DMS79 treated with DMSO at 0.1 percent for 48 hours (cell line): ENCODE measurements at places on chromosomes 5 and 9.
A peak's percentile ranks its signal among the peaks of the same experiment; 100 is the strongest.

- DNase-seq = no peak
Observed at GRCh38 chr5:123585871-123586270, 73.9 kb downstream of the CSNK1G3 start.

GRCh38 chr9:107284636-107285035 is 1.6 kb downstream of the RAD23B start:
- DNase-seq = no peak

DNA sequence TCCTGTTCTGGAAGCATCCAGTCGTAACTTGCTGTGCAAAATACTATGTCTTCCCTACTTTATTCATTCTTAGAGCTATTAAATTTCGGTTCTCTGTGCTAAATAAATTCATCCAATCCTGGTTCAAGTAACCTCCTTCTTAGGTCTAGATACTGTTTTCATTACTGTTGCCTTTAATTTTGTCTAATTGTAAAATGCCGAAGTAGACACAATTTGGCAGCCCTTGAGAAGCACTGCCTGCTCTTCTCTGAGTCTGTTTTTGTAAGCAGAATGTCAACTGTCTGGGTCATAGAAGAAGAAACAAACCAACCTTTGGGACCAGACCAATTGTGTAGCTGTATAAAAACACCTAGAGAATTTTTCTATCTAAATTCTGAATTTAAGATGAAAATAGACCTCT is 249.3 kb downstream of the PJA2 start:
- DNase-seq = no peak

GRCh38 chr9:95857896-95858295 is 17.6 kb upstream of the ERCC6L2 start:
- no peak for DNase-seq

DNA sequence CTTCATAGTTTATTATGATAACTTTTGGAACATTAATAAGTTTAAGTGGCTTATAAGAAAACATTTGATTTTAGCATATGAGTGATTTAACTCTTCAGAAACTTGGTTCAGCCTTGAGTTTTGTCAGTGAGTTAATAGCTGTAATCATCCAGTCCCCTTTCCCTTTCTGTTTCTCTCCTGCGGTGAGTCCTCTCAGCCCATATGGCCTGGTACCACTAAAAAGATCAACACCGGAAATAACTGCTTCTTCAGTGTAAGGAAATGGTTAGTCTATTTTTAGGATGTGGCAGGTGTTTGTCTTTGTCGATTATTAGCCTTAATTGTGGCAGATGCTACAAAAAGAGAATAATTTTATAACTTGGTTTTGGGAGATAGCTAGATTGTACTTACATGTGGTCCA is 120.2 kb upstream of the GRHPR start:
- no peak for DNase-seq

DNA sequence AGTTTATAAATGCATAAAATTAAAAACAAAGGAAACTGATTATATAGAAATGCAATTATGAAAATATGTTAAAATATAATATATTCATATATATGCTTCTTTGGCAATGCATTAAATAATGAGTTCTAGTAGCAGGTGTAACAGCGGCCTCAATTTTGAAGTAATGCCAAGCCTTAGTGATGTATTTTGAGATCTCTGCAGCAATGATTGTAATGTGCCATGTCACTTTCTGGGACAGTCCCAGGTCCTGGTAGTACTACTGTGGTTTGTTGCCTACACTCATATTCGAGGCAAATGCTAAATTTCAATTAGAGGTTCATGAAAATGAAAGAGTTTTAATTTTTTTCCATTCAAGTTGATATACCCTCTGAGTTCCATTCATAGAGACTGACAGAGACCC is 75.8 kb upstream of the ORM1 start:
- no peak for DNase-seq

- DNase-seq = no peak
Observed at GRCh38 chr9:131545003-131545785, at the start of gene PRRT1B. Gene PRRT1B, plus strand, starts transcription at chr9:131545523. Its CDS starts 93 bp downstream, at chr9:131545616.

- peak; percentile 76 for DNase-seq
Observed at GRCh38 chr9:109483744-109484429, 14.2 kb downstream of the PTPN3 start.

DNA sequence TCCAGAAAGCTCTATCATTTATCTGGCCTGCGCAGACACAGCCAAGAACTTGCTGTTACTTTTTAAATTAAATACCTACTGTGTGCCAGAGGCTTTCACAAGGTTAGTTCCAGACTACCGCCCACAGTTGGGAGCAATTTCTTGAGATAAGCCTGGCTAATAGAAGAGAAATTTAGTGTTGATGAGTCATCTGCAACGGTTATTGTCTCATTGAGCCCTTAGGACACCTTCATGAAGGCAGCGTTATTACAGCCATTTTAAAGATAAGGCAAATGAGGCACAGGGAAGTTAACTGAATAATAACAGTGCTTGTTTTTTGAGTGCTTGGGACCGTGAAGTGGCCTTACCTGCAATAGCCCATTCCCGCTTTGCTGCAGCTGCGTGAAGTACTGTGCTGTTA is 292.9 kb upstream of the MSX2 start:
- no peak for DNase-seq

DNA sequence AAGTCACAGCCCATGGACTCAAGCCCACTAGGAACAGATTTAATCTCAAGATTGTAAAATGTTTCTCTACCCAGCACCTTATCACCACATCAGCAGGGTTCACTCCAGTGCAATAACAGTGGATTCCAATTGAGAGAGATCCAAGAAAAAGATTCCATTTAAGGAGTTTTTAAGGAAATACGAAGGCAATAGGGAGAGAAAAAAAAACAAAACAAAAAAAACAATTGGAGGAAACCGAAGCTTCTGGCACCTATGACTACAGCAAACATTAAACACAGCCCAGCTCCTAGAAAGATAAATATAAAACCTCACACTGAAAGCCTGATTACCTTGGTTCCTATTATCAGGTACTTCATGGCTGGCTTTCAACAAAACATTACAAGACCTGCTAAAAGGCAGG is 192.7 kb downstream of the DAB2IP start:
- DNase-seq = no peak

- no peak for DNase-seq
Observed at GRCh38 chr5:106019261-106019660, 1651.5 kb downstream of the EFNA5 start.

DNA sequence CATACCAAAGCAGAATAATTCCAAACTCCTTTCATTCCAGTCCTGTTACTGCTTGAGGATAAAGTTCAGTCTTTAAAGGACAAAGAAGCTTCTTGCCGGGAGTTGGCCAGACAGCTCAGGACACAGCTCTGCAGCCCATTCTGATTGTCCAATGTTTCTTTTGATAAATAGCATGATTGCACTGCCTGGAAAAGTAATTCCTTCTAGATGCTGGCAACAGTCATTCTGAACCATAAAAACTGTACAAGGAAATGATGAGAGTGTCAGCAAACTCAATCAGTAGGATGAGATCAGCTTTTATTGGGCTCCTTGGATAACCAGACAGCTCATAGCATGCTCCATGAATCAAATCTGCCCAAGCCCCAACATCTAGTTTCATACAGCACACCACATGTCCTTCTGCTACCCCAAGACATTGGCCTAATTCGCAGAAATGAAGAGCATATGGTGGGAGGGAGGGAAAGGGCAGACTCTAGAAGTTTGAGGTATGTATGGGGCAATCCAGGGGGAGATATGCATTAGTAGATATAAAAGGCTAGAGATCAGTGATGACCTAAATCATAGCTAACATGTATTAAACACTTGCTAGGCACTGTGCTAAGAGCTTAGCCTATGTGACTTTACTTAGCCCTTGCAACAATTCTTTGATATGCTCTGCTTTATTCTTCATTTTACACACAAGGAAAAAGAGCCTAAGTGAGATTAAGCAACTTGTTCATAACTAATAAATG is 219.9 kb upstream of the NREP start:
- no peak for DNase-seq

DNA sequence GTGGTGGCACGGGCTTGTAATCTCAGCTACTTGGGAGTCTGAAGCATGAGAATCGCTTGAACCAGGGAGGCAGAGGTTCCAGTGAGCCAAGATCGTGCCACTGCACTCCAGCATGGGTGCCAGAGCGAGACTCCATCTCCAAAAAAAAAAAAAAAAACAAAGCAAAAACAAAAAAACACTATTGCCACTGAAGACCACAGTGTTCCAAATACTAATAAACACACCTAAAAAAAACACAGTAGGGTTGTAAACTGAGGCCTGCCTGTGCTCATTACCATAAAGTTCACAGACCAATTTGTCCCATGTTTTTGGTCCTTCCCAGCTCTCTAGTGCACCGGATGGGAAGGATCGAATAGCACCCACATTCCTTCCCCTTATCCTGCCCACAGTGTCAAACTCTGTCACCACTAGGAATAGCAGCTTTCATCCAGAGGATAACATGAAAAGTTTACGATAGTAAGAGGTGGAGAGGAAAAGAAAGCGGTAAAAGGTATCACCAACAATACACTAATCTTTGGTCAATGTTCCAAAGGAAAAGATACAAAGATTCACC is 49.2 kb downstream of the MYO10 start:
- DNase-seq = no peak

- DNase-seq = no peak
Observed at GRCh38 chr9:93065135-93065720, 6.7 kb downstream of the SUSD3 start.

GRCh38 chr9:77194423-77194822 is 17.1 kb downstream of the VPS13A start:
- DNase-seq = no peak

DNA sequence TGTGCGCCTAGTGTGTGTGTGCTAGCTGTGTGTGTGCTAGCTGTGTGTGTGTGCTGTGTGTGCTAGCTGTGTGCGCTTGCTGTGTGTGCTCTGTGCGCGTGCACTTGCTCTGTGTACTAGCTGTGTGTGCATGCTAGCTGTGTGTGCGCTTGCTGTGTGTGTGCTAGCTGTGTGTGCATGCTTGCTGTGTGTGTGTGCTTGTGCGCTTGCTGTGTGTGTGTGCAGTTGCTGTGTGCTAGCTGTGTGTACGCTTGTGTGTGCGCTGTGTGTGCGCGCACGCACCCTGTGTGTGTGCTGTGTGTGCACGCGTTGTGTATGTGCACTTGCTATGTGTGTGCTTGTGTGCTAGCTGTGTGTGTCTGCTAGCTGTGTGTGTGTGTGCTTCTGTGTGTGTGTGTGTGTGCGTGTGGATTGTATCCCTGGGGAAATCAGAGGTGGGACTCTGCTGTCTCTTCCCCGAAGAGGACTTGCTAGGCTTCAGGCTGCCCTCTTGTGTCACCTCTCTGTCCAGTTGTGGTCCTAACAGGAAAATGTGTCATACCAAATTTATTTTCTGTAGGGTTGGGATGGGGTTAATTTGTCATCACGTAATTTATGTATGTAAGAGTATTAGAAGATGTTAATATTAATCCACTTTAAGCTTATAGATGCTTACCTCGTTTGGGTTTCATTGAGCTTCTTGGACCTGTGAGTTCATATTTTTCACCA is 38.9 kb downstream of the TPPP start:
- DNase-seq = no peak

GRCh38 chr9:18447131-18447530 is 26.8 kb upstream of the ADAMTSL1 start:
- no peak for DNase-seq

GRCh38 chr5:130975299-130975698 is 189.8 kb downstream of the HINT1 start:
- no peak for DNase-seq

DNA sequence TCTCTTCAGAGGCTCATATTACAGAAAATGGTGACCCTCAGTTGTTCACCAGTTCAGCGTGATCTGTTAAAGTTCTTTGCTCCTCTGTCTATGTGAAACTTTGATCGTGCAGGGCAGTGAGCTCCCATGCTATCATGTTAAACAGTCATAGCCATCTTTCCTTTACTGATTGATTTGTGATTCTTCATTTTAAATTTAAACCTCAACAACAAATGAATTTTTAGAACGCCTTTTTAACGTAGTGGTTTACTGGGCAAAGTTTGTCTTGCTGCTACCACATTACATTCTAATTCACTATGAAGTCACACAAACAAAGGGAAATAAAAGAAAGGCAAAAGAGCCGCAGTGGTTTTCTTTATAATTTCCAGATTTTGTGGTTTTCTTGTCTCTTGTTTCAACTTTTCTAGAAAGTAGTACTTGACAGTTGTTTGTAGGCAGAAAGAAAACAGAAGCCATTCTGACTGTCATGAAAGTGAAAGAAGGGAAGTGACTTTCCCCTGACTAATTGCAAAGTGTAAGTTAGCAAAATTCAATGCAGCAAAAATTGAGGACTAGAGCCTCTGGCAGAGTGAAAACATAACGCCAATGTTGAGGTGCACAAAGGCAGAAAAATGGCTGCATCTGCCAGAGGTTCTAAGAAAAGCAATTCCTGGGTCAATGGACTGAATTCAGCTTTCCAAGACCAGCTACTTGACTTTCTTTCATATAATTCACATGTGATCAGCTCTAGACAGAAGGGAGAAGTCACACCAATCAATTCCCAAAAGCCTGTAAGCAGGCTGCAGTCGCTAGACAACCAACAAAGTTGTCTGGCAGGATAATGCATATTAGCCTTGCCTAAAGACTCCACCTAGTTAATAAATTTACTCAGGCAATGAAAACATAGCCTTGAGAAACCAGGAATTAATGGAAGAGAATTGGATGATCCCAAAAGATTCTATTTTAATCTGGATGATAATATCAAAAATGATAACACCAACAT is 7.1 kb upstream of the IFNA6 start:
- no peak for DNase-seq

GRCh38 chr5:180464603-180464970 is 29.6 kb upstream of the CNOT6 start:
- DNase-seq = no peak

- peak; percentile 63 for DNase-seq
Observed at GRCh38 chr9:94805585-94805984, 79.1 kb downstream of the AOPEP start.

DNA sequence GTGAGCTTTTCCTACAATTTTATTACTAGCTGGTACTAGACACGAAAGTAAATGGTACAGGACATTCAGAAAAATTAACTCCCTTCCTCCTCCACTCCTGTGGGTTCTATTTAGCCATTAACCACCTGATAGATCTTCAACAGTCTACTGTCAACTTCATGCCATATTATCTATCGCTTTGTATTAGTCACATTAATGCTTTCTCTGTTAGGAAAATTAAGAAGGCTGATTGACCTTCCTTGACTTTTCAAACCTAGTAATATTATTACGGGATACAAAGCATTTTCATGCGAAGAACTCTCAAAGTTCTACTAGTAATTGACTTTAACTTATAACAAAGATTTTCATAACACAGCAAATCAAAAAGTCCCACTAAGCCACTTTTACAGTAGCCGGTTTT is 1.2 kb downstream of the TEX10 start:
- DNase-seq = no peak

- DNase-seq = peak; percentile 97
Observed at GRCh38 chr9:33229359-33230114, 10.4 kb upstream of the SPINK4 start.

DNA sequence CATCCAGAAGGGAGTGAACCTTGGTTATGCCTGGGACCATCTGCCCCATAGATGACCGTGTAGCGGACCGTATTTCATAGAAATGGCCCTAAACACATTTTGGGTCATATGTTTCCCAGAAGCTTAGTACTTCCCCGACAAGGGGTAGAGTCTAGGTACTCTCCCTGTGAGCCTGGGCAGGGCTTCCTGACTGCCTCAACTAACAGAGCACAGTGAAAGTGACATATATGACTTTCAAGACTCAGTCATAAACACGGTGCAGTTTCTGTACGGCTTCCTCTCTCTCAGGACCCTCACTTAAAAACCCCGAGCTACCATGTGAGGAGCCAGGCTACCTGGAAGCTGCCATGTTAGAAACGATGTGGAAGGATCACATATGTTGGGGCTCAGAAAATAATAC is 20.9 kb downstream of the C9orf57 start:
- DNase-seq = no peak

- DNase-seq = no peak
Observed at GRCh38 chr9:129849901-129850300, 14.6 kb downstream of the USP20 start.
